Ovary (tissue), 10 donors: ENCODE measurements at places on chromosomes 16 and 17. TPM values are rescaled to one million over a fixed set of nuclear protein-coding genes. Genes with fewer than 3 reads are reported as not detected.

GRCh38 chr17:54992797-54993639 lies 24.5 kb downstream of the STXBP4 start:
- no peaks in the 10 kb centered on the region for H3K36me3 ChIP-seq
- no peak overlapping the region for H3K4me3 ChIP-seq
- no peaks in the 10 kb centered on the region for H3K27me3 ChIP-seq
- DNase-seq = no peak

- no peaks in the 10 kb centered on the region for H3K4me1 ChIP-seq
- no peak overlapping the region for H3K27ac ChIP-seq
- no peak overlapping the region for H3K4me3 ChIP-seq
- H3K36me3 ChIP-seq = no peaks in the 10 kb centered on the region
- no peaks in the 10 kb centered on the region for H3K27me3 ChIP-seq
- DNase-seq = no peak
Observed at GRCh38 chr17:34711646-34712045, 132.3 kb downstream of the TMEM132E start.

DNA sequence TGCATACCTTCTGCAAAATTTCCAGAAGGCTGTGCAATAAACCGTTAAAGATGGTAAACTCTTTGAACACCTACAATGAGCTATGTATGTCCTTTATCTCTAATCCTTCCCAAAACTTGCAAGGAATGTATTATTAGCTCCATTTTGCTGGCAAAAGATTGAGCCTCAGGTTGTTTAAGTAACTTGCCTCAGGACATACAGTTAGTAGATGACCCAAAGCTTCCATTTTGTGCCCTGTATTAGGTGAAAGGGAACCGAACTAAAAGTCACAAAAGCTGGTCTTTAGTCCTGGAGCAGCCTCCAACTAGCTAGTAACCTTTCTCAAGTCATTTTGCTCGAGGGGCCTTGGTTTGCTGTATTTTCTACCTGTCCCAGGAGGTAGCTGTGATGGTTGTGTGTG lies 4.3 kb downstream of the ADGRG3 start:
- no peak overlapping the region for H3K27ac ChIP-seq
- H3K4me3 ChIP-seq = no peak overlapping the region
- no peaks in the 10 kb centered on the region for H3K27me3 ChIP-seq
- DNase-seq = no peak
- no peaks in the 10 kb centered on the region for H3K4me1 ChIP-seq
- H3K36me3 ChIP-seq = no peaks in the 10 kb centered on the region

The SYCE1L gene
- total RNA-seq = 56.0 TPM

The CCDC200 gene
- total RNA-seq = 0.57 TPM

The ATMIN gene
- total RNA-seq = 19.2 TPM

The AP1G1 gene
- total RNA-seq = 51.9 TPM
